ENCODE measurements at places on chromosomes 2 and 18.

- no peak for DNase-seq
Observed at GRCh38 chr18:79518028-79518682, 122.4 kb downstream of the NFATC1 start.

DNA sequence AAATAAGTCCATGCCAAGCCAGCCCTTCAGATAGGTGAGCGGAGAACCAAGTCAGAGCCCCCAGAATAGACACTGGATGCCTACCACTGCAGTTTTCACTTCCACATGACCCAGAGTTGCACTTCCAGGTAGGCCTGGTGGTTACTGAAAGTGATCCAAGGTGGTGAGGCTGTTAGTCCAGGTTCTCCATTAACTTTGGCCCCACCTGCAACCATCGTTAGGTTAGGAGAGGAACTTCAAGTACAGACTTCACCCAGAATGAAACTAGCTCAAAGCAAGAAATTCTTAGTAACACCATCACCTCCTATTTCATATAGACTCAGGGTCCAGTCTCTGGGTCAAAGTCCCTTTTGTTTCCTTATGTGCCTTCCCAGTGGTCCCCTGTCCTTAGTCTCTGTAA, 293.1 kb upstream of the ID2 start:
- DNase-seq = no peak

GRCh38 chr2:3036432-3037125, 341.0 kb downstream of the EIPR1 start:
- DNase-seq = no peak

DNA sequence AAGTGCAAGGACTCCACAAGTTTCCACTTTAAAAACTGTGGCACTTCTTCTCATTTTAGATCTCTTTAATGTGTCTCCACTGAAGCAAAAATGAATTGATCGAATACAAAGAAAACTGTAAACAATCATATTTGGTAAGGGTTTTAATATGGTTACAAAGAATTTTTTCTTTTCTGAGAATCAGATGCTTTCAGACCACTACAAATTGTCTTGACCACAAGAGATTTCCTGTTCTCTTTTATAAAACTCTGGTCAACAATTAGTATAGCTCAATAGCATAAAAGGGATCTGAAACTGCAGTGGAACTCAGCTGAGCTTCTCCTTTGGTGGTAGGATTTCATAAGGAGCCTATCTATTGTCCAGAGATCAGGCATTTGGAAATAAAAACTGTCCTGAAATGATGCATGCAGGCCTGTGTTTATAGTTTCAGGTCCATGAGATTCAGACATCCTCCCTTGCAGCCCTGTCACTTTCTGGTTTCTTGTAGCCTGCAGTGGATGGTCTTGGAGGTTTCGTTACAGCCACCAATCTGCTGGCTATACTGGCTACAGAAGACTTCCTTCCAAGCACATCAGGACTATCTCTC, 120.0 kb downstream of the DOCK10 start:
- DNase-seq = no peak

DNA sequence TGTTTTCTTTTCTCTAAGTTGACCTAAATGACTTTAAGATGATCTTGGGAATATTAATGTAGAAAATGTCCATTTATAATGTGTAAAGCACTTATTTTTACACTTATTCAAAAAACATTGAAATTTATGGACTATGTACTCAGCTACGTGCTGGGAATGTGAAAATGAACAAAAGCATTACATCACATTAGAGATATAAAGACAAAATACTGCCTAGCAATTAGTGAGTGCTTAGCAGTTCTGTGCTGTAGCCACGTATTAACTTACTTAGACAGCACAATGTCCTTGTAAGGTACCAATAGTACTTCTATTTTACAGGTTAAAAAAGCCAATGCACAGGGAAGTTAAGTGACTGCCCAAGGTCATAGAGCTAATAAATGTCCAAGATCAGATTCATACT, 103.8 kb upstream of the TTN start:
- DNase-seq = no peak

- DNase-seq = no peak
Observed at GRCh38 chr2:10989151-10989550, 77.4 kb downstream of the KCNF1 start.

- DNase-seq = no peak
Observed at GRCh38 chr2:17625446-17625845, 85.0 kb downstream of the VSNL1 start.

DNA sequence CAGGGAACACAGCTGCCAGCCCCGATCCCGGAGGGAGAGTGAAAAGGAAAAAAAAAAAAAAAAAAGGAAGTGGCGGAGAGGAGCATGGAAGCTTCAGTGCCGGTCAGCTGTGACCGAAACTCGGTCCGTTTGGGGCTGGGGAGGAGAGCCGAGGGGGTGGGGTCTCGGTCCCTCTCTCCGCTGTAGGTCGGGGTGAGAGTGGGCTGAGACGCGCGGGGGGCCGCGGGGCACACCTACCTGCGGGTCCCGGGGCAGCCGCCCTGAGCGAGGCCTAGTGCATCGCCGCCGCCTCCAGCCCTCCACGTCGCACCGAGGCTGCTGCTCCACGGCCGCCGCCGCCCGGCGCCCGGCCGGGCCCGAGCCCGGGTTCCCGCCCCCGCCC, 536 bp downstream of the VPS54 start:
- DNase-seq = no peak

- DNase-seq = no peak
Observed at GRCh38 chr2:231359441-231359840, 36.1 kb upstream of the B3GNT7 start.

- DNase-seq = no peak
Observed at GRCh38 chr2:36068086-36068485, 287.5 kb upstream of the CRIM1 start.

DNA sequence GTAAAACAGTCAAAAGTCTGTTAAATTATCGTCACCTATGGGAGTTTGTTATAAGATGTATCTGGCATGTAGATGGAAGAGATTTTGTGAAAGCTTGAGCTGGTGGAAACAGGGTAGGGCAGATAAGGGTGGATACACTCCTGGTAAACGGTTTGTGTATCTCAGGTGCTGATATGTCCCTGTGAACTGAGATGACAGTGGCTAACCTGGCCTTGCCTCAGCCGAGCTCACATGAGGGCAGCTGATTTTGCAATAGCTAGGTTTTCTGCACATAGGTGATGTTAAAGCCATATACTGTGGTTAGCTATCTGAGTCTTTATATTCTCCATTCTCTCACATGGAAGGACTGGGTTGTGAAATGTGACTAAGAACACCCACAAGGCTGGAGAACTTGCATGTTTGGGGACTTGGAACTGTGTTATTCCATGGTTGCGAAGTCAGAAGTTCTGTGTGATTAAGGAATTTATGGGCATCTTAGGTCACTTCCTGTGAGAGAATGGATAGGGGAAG, 205.1 kb downstream of the TPGS2 start:
- no peak for DNase-seq

DNA sequence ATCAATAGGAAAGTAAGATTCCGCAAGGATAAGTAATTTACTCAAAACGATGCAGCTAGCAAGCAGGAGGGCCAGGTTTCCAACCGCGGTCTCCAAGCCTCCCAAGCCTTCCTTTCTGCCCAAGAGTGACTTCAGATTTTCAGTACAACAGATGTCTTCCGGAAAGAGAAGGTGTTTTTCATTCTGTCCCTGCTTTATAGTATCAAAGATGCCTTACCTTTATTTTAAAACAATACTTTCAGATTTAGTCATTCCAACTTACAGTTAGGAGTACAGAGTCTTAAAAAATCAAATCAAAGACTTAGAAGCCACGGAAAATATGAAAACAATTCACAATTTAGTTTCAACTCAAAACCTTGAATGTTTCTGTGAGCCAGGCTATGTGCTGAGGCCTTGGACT, 43.6 kb downstream of the CYB5A start:
- no peak for DNase-seq

- no peak for DNase-seq
Observed at GRCh38 chr2:28601616-28602015, 105.8 kb downstream of the PLB1 start.

GRCh38 chr2:54021702-54022101, 50.9 kb upstream of the PSME4 start:
- no peak for DNase-seq

DNA sequence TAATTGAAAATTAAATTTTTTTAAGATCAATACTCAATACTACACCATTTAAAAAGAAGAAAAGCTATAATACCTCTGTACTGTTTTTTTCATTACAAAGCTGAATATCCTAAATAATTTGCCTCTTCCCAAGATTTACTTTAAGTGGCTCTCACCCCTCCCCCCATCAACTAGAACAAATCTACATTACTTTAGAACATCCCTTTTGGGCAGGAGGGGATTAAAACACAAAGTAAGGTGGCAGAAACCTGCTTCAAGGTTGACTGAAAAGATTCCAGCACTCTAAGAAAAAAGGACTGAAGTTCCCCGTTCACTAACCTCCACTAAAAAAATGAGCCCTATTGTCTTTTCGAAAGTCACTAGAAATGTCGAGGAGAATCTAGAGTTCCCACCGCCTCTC, 42.3 kb downstream of the SLC38A11 start:
- no peak for DNase-seq

- peak; percentile 89 for DNase-seq
Observed at GRCh38 chr2:227388537-227389011, 825 bp upstream of the SCYGR1 start.

- peak; percentile 14 for DNase-seq
Observed at GRCh38 chr2:191441496-191442214, 196.5 kb downstream of the MYO1B start.

GRCh38 chr2:18445433-18446320, 114.8 kb downstream of the RDH14 start:
- no peak for DNase-seq

- no peak for DNase-seq
Observed at GRCh38 chr2:36528274-36528673, 69.7 kb downstream of the FEZ2 start.

DNA sequence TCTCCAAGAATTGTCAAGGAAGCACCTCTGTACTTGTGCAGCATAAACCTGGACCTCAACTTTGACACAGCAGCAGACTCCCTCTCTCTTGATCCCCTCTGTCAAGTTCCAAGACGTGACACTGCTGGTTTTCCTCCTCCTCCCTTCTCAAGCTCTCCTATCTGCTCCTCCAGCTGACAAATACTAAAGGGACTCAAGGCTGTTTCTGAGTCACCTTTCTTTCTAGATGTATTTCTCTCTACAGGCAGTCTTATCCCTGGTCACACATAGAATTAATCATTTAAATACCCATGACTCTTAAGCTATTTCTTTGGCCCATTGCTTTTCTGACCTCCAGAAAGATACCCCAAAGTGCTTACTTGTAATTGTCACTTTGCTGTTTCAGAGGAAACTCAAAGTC, 53.5 kb downstream of the SEPTIN10 start:
- DNase-seq = no peak

DNA sequence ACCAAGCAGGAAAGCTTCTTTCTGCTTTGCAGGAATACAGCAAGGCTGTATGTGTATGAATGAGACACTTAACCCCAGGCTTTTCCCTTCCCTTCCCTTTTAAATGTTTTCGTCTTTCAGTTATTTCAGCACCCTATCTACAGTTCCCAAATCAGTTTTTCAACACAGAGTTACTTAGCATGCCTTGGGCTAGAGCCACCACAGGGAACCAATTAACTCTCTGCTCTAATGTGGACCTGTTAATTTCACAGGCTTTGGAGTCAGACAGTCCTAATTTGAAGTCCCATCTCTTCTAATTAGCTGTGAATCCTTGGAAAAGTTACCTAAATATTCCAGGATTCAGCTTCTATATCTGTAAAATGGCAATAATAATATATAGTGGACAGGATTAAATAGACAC, 89.2 kb upstream of the REG3A start:
- DNase-seq = no peak

DNA sequence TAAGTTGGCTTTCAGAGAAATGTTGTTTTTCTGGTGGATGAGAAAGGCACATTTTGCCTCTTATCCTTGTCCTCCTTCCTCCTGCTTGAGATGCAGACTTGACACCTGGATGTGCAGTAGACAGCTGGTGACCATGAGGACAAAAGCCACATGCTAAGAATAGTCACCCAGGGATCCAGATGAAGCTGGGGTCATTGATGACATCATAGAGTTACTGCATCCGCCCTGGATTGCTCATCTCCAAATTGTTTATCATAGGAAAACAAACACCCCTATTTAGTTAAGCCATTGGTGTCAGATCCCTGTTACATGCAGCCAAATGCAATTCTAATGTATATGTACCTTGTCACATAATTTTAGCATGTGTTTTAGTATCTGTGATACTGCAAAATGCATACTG, 16.3 kb upstream of the SLC1A4 start:
- no peak for DNase-seq

DNA sequence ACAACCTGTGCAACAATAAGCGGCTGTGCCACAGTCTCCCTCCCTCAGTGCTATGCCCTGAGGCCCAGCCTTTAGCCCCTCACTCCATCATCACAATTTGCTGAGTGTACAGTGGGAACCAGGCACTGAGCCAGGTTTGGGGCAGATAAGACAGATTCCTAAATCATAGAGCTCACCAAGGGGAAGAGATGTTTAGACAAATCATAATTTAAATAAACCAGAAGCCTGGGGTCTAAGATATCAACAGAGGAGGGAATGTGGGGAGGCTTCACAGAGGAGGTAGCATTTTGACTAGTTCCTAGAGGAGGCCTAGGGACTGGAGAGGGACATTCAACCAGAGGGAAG, 139.3 kb upstream of the EPAS1 start:
- no peak for DNase-seq

DNA sequence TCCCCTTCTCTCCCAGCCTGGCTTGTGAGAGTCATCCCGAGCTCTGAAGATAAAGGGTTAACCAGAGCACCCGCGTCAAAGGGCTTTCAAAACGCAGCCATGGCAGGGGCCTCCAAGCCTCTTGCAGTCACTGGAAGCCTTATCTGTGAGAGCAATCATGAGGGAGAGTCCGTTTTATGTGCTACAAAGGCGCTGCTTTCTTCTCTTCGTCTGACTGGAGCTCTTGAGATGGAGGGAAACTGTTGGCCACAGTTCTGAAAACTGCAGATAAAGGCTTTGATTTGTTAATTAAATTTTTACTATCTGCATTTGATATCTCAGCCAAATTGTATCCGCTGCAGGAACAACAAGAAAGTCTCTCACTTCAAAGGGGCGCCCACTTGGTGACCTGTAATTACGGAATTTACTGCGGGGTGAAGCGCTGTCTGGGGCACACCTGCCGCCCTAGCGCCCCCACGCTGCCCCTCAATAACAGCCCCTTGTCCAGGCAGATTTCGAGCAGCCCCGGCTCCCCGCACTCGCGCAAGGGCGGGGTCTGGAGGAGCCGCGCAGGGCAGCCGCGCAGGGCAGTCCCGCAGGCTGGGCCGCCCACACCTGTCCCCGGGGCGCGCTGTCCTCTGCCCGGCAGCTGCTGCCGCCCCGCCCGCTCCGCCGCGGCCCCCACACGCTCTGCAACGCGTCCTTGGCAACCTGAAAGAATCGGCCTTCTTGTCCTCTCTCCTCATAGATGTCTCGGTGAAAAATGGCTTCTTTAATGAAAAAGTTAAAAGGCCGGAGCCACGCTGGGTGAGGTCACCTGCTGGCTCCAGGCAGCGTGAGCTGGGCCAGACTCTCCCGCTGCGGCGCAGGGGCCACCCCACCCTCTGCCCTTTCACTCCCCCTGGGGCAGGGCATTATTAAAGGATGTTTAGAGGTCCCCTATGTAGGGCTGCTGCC, 217.9 kb downstream of the VAPA start:
- no peak for DNase-seq

- DNase-seq = no peak
Observed at GRCh38 chr2:69141061-69141460, 128.1 kb downstream of the ANTXR1 start.
